NCI-H510A treated with DMSO at 0.1 percent for 48 hours (cell line): ENCODE measurements at places on chromosomes 4 and X.
A peak's percentile ranks its signal among the peaks of the same experiment; 100 is the strongest.

- DNase-seq = no peak
Measured at GRCh38 chr4:153651587-153651986, 32.5 kb upstream of the TLR2 start.

- DNase-seq = peak; percentile 46
Measured at GRCh38 chr4:6962211-6963041, 52.8 kb downstream of the TBC1D14 start.

GRCh38 chr4:92387459-92388069, 83.8 kb downstream of the GRID2 start:
- peak; percentile 15 for DNase-seq

DNA sequence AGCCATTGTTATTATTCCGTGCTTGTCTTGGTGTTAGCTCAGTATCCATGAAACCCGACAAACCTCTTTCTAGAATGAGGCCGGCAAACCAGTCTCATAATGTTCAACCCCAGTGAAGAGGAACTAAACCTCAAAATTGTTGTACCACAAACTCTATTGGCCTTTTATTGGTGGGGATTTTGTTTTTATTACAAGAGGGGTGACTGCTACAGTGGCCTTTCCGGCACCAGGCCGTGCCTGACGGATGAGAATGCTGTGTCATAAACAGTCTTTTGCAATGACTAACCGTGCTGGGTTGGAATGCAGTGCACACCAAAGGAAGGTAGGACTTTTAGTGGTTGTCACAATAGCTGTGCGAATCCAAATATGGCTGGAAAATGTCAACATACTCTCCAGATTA, 60.8 kb downstream of the SHROOM2 start:
- DNase-seq = no peak

GRCh38 chr4:150518559-150518958, 63.4 kb upstream of the MAB21L2 start:
- DNase-seq = no peak

- no peak for DNase-seq
Measured at GRCh38 chr4:86876894-86877685, 15.1 kb downstream of the C4orf36 start.

DNA sequence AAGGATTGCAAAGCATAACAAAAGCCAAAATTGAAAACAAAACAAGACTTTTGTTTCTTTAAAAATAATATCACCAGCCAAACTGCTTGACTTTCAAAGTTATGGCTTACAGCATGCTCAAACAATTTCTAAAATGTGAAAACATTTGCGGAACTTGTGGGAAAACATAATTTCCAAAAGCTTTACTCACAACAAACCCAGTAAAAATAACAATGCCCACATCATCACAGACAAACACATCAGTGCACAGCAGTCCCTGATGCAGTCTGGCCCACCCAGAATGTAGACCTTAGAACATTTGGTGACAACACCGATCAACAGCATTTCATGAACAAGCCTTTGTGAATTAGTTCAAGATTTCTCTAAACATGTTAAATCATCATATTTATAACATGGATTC, 98.9 kb downstream of the ARHGAP6 start:
- no peak for DNase-seq

GRCh38 chrX:15903186-15903681, 48.6 kb upstream of the AP1S2 start:
- peak; percentile 9 for DNase-seq

DNA sequence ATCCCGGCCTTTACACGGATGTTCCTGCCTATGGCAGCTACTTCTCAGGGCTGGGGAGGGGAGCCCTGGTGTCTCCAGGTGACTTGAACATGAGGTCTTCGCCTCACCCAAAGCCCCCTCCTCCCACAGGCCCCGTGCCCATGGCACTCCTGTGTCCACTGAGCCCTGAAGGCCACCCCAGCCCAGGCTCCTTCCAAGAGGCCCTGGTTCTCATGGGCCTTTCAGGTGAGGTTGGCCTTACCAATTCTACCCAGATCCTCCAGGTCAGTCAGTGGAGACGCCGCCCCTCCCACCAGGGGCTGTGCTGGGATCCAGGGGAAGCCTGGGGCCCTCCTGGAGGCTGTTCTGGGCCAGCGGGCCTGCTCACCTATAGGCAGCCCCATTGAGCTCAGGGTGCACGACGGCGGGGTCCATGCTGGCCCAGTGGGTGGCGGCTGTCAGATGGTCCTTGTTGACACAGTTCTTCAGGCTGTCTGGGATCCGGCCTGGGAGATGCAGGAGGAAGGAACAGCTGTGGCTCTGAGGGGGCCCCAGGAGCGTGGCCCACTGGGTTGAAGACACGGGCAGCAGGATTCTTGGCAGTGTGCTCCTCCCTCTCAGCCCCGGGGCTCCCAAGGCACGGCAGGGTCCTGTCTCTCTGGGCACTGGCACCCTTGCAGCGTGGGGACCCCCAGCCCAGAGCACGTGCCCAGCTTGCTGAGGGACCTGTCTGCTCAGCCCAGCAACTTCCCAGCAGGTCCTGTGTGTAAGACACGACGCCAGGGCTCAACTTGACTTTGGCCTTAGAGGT, 36.2 kb downstream of the CTBP1 start:
- no peak for DNase-seq
